ACHN (cell line): ENCODE measurements at places on chromosomes 7 and 10.

GRCh38 chr10:24866604-24867583 is 85.5 kb downstream of the PRTFDC1 start:
- peak; percentile 60 for DNase-seq

DNA sequence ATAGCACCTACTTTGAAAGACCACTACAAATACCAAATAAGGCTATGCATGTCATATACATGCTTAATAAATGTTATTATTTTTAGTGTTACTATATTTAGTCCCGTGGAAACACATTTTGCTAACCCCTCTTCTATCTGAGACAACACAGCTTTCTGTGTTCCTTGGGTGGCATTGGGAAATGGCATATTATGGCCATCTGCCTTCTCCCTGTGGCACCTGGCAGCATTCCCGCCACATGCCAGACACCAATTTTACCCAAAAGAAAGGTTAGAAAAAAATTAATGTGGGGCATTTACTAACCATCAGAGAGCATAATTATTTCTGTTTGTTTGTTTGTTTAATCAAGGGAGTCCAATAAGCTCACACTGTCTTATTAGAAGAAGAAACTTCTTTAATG is 168.6 kb upstream of the ETV1 start:
- DNase-seq = no peak

DNA sequence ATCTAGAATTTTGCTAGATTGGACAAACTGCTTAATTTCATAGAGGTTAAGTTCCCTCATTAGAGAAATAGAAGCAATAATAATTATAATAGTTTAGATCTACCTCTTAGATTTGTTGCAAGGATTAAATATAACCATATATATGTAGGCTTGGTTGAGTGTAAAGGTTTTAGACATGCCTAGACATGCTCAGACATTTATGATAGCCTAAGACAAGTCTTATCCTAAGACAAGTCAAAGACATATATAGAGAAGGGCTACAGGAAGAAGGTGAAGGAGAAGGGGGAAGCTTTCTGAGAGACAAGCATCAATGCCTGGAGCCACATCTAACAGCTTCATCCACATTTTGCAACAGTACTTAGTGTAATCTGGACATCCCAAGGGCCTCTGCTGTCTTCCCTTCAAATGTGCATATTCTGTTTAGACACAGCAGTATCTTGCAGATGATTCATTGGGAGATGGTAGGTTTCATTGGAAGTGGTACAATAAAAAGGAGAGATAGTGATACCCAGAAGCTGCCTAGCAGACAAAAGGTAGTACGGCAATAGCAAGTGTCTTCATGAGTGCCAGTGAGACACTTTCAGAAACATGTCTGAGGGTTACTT is 146.5 kb downstream of the HGF start:
- DNase-seq = peak; percentile 11

GRCh38 chr7:50264908-50265307 is 39.6 kb upstream of the IKZF1 start:
- no peak for DNase-seq

DNA sequence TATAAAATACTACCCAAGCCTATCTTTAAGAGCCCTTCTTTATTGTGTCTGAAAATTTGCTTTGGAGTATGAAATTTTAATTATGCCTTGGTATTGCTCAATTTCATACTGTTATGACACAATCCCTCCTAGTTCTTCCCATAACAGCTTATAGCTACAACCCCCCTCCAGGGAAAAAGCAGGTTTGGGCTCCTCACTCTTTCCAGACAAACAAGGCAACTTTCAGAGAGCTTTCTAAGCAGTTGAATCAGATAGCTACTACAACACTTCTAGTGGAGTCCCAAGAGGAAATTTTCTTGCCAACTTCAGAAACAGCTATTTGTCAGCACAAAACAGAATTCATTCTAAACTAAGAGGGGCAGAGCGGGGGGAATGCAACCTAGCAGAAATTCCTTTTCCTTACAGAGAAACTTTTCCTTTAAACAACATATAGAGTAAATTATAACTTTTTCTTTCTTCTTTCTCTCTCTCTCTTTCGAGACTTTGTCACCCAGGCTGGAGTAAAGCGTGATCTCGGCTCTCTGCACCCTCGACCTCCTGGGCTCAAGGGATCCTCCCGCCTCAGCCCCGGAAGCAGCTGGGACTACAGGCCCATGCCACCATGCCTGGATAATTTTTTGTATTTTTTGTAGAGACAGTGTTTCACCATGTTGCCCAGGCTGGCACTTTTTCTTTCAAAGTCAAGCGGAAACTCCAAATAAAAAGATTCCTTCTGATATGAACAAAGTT is 26.0 kb upstream of the JMJD1C start:
- no peak for DNase-seq

- no peak for DNase-seq
Measured at GRCh38 chr7:116545411-116545993, 20.7 kb downstream of the CAV1 start.
